Caco-2 (cell line): ENCODE measurements at places on chromosomes 6 and 20.

DNA sequence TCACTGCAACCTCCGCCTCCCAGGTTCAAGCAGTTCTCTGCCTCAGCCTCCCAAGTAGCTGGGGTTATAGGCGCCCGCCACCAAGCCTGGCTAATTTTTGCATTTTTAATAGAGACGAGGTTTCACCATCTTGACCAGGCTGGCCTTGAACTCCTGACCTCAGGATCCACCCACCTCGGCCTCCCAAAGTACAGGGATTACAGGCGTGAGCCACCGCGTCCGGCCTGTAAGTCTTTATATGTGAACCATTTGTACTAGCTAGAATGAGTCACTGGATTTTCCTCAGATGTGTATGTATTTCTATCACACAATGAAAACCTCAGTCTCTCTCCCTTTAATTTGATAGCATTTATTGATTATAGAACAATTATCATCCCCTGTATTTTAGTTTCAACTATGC is 34.0 kb downstream of the ITCH start:
- no peak for DNase-seq

DNA sequence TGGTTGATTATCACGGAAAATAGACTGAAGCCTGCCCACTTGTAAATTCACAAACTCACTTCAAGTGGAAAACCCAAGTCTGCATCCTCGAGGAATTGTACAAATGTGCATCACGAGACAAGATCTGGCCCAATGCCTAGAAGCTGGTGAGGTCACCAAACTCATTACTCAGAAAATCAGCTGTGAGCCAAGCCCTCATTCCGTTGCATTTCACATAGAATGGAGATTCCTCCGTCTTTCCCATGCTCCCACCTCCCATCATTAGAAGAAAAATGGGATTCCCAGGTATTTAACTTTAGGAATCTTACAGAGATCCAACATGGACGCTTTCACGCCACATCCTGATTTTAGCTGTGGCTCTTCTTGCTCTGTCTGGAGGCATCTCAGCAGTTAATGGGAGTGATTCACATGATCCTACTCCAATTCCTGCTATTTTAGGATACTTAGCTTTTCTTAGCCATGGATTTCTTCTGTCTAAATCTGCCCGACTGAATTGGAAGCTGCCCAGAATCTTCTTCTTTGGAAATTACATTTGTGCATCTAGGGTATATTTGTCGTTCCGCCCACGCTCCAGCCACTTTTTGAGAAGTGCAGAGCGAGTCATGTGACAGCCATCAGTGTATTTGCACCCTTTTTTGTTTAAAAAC is 68.7 kb upstream of the STMND1 start:
- DNase-seq, result no peak

DNA sequence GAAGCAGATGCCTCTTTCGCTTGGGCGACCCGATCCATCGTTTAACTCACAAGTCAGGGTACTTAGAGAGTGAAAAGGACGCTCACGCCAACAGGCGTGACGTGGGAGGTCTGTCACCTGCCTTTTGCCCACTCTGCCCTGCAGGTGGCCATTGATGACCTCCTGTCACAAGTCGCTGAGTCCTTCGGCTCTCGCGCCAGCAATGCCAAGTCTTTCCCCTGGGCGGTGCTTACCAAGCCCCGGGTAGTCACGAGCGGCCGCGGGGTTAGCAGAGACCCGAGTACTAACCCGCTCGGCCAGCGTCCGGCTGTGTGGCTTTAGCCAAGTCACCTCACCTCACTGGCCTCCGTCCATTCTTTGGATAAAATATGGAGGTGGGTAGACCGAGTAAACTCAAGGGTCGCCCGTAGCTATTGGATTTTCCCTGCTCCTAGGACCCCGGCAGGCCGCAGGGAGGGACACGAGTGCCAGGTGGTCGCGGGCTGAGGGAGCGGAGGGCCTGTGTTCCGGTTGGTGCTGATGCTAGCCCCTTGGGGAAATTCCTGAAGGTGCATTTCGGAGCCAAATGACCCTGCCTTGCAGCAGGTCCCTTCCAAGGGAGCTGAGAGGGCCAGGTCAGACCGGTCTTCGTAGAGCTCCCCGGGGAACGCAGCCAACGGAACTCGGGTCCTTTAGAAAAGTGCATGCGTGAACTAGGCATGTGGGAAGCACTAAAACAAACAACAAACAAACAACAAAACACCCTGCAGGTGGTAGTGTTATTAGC is 668 bp downstream of the PKIB start:
- peak; percentile 72 for DNase-seq

DNA sequence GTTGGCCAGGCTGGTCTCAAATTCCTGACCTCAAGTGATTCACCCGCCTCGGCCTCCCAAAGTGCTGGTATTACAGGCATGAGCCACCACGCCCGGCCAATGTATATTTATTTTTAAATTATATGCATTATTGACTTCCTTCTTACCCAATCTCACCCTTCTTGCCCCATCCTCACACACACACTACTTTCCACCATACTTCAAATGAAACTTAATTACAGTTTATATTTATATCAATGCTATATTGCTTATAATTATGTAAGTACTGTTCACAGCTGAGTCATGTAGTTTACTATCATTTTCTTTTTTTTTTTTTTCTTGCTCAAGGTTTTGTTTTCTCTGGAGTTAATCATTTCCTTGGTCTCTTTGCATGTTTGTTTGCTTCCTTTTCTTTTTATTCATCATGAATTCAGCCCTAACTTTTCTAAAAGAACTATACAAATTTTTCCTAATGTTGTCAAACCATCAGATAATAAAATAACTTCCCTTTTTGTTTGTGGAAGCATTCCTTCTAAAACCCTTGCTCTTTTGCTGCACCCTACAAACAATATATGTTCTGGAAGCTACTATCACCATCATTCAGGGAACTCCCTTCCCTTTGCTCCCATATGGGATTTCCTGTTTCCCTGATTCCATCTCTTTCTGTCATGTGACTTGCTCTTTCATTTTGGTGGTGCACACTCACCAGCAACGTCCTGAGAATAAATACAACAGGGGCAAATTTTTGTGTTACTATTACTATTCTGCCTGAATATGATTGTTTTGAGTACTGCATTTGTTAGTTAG is 201.7 kb upstream of the SASH1 start:
- no peak for DNase-seq

- no peak for DNase-seq
These were observed 126.1 kb upstream of the RPS6KA2 start for GRCh38 chr6:166752928-166753721.

DNA sequence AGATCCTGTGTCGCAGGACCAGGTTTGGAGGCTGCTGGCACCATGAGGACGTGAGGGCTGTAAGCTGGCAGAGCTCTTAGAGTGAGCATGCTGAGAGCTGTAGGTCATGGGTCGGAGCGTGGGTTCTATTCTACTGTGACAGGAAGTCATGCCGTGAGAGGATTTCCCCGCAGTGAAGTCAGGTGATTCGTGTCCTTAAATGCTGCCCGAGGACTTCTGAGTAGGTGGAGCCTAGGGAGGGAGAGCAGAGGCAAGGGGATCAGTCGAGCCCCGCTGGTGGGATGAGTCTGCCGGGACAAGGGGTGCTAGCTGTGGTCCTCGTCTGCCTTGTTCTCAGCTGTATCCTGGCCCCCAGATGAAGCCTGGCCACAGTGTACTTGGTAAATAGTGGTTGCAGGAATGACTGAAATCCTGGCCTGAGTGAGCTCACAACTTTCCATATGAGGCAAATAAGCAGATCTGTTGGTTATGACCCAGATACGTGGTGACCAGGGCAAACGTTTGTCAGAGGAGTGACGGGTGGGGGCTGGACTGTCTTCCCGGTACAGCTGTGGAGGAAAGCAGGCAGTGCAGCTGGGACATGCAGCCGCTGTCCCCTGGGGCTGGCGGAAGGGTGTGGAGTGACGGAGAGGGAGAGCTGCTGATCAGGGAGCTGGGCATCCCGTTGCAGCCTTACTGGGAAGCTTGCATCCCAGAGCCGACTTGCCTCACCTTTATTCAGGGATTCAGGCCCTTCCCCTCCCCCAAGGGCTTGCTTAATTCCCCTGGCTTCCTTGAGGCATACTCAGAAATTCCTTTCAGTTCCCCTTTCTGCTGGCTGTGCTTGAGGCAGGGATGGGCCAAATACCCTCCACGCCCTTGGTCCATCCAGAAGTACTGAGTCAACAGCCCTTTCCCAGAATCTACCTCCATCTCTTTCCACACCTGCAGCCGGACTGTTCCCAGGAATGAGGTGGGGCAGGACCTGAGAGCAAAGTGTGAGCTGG is 250.9 kb upstream of the RREB1 start:
- DNase-seq, result peak; percentile 58

GRCh38 chr6:80214436-80215022 is 108.1 kb downstream of the BCKDHB start:
- no peak for DNase-seq

DNA sequence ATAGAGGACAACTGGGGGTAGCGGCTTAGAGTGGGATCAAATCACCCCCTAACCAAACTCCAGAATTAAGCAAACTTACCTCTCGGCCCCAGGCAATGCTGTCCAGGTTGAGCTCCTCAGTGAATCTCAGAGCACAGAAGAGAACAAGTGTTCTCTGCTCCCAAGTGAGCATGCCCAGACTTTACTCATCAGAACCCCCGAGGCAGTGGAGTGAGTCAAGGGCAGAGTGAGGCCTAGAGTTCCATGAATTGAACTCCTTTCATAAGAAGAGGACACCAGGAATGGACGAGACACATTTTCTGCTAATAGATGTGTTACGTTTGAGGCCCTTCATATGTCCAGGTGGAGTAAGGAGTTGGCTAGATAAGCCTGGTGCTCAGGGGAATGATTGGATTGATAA is 134.0 kb upstream of the DTNBP1 start:
- no peak for DNase-seq

DNA sequence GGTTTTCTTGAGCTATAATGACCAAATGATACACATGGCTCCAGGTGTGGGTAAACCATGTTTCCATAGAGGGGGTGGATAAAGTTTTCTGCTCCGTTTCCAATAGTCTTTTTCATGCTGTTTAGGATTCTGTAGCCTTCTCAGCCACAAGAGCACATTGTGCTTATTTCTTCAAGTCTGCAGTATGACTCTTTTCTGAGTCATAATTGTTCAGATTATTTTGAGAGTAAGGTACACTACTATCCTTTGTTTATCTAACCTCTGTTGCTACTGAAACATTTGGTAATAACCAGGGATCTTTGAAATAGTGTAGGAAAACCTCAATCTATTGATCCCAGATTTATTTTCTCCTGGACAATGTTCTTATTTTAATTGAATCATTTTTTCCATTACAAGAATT is 247.9 kb upstream of the BMP2 start:
- DNase-seq, result no peak

DNA sequence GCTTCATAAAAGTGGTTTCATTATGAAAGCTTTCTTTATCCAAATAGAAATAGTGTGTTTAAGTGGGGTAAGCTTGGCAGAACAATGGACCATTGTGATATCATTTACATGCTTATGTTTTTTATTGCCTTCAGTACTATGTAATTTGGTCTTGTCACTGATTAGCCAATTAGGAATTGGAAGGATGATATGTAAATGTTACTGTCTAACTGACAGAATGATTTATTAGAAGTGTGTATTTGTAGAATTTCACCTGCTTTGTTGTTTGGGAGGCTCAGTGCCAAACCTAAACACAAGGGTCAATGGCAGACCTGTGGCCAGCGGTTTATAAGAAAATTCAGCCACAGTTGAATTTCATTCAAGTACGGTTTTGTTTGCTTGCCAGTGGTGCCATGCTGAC is 39.0 kb downstream of the AIG1 start:
- DNase-seq, result no peak

GRCh38 chr20:38173237-38174156 is 8.4 kb upstream of the TGM2 start:
- DNase-seq, result peak; percentile 79

GRCh38 chr6:16762550-16763477 is 1.6 kb upstream of the ATXN1 start:
- peak; percentile 60 for DNase-seq
